Mesothelial cell of epicardium (in vitro differentiated cells): ENCODE measurements at places on chromosomes 2 and 18. TPM values are rescaled to one million over a fixed set of nuclear protein-coding genes. Genes with fewer than 3 reads are reported as not detected.
A peak's percentile ranks its signal among the peaks of the same experiment; 100 is the strongest.

GRCh38 chr2:7525746-7526145 lies 608.5 kb downstream of the RNF144A start:
- DNase-seq: no peak

Gene SRD5A2
- total RNA-seq: not detected in 3 replicates

DNA sequence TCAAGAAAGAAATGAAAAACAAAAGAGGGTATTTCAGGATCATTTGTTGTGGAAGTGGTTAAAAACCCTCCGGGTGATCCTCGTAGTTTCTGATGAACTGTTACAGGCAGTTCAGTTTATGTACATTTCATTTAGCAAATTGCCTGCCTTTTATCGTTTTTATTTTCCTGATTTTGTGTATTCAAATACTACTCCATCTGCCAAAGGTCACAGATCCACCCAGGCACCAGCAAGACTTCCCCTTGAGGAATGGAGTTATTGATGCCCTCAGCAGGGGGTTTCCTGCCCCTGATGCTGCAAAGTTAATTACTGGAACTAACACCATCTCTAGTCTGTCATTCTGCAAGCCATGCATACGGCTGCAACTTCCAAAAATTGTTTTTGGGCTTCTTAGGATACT lies 641.9 kb downstream of the SLC4A3 start:
- no peak for DNase-seq

Gene PPP4R3B
- total RNA-seq: 52.0 to 56.2 TPM (median 54.1 TPM) in 3 replicates

Gene KRTCAP3
- 24.5 to 26.1 TPM (median 25.5 TPM) in 3 replicates for total RNA-seq

Gene C2orf15
- total RNA-seq: 7.2 to 8.7 TPM (median 7.8 TPM) in 3 replicates

DNA sequence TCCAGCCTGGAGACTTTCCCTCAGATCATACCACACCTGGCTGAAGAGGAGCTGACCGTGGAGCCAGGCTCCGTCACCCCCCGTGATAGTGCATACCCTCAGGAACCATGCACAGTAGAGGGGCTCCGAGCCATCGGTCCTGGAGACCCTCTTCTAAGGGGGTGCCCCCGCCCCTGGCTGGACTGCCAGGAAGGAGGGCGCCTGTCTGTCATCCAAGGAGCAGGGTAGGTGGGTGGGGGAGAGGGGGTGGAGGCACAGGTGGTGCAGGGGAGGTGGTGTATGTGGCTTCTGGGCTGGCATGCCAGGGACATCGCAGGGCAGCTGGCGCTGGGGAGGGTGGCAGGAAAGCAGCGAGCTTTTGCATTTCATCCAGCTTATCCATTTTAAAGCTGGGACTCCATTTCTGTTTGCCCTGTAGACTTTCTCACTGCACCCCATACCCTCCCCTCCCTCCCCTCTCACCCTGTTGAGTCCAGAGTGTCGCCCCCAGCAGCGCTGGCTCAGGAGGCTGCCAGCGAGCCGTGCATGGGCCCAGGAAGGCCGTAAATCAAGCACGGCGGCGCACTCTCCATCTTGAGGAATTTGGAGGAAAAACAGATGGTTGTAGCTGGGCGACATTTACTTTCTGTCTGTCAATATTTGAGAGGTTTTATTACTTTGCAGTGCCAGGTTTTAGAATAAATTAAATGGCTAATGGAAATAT lies 56.2 kb upstream of the HS6ST1 start:
- DNase-seq: no peak

GRCh38 chr2:29627279-29627711 lies 294.1 kb downstream of the ALK start:
- DNase-seq: no peak

DNA sequence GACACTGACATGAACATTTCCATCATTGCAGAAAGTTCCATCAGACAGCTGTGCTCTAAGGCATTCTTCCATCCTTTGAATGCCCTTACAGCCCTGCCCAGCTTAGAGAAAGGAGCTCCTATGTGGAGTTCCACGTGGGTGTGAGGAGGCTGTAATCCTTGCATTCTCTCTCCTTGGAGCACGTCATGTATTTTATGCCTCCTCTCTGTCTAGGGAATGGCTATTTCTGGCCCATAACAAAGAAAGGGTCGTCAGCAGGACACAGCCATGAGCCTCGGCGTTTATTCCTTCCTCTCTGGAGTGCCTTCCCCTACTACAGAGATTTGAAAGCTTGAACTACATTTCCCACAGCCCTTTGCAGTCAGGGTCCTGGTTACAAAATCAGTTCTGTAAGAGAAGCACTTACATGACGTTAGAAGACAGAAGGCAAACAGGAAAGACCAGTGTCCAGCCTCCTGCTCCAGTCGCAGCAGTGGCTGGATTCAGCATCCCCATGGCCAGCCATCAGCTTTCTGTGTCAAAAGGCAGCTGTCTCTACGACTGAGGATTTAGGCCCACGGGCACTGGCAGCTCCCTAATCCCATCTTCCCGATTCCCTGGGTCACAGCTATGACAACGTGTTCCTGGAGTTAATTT lies 234.9 kb downstream of the TFCP2L1 start:
- no peak for DNase-seq

Gene FEV
- 0.16 to 0.29 TPM (median 0.22 TPM) in 3 replicates for total RNA-seq

Gene XIRP2
- total RNA-seq: 0.07 TPM in 1 of 3 replicates, not detected in the others

DNA sequence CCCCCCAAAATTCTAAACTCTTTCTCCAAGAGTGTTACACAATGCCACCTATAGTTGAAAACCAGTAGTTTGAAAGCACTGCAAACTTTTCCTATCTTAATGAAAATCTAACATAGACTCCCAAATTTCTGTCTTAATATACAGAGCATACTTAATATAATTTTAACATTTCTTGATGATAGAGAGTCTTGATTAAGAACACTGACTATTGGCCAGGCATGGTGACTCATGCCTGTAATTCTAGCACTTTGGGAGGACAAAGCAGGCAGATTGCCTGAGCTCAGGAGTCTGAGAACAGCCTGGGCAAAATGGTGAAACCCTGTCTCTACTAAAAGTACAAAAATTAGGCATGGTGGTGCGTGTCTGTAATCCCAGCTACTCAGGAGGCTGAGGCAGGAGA lies 34.2 kb downstream of the ASXL2 start:
- no peak for DNase-seq

DNA sequence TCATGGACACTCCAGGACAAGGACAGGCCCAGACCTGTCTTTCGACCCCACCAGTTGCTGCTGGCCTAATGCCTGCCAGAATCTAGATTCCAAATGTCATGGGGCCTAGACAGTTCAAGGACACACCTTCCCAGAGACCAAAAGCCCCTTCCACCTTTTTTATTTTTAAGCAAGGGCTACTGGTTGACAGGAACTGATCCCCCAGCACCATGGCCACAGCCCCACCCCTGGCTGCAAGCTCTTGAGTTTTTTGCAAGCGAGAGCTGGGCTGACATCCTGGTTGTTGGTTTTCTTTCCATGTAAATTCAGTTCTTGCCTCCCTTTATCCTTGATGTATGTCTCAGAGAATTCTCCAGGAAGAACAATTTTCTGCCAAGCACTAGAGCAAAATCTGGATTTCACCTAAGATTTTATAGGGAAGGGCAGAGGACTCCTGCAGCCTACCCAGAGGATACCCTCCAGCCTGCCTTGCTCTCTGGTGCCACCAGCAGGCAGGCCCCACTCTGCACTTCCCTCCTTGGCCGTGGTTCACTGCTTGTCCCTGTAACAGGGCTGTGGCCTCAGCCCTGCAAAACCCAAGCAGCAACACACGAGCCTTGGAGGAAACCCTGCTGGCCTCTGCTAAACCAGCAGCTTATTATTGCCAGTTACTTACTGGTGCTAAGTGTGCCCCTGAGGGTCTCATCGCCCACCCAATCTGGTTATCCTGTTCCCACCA lies 97.7 kb downstream of the TWIST2 start:
- DNase-seq: peak; percentile 37

GRCh38 chr2:96407041-96407918 lies 71.7 kb downstream of the NCAPH start:
- DNase-seq: peak; percentile 39

Gene ACKR3
- 70.6 to 78.7 TPM (median 77.6 TPM) in 3 replicates for total RNA-seq

GRCh38 chr18:35157181-35157580 lies 83.7 kb upstream of the ZNF397 start:
- DNase-seq: no peak
